ENCODE measurements at places on chromosomes 13 and 19. TPM values are rescaled to one million over a fixed set of nuclear protein-coding genes. Genes with fewer than 3 reads are reported as not detected.

DNA sequence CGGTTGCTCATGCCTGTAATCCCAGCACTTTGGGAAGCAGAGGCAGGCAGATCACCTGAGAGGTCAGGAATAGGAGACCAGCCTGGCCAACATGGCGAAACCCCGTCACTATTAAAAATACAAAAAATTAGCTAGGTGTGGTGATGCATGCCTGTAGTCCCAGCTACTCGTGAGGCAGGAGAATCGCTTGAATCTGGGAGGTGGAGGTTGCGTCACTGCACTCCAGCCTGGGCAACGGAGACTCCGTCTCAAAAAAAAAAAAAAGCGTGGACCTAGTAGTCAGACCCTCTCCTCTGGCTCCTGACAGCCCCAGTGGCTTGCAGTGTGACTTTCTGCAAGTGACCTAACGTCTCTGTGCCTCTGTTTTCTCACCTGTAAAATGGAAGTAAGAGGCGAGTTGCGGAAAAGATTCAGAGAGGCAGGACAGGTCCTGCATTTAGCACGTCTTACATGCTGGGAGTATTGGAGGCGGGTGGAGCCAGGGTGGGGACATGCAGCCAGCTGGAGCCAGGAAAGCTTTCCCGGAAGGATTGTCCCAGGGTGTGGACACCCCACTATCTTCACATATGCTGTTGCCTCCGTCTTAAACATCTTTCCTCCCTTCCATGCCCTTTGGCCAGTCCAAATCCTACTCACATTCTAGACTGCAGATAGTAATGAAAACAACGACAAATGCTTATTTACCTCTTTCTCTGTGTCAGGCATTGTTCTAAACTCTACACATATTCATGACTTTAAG lies 2.9 kb downstream of the TUBB4A start:
- H3K4me1 ChIP-seq = no peaks in the 10 kb centered on the region
- H3K27ac ChIP-seq = no peak overlapping the region
- no peaks in the 10 kb centered on the region for H3K36me3 ChIP-seq
- H3K4me3 ChIP-seq = no peak overlapping the region

DNA sequence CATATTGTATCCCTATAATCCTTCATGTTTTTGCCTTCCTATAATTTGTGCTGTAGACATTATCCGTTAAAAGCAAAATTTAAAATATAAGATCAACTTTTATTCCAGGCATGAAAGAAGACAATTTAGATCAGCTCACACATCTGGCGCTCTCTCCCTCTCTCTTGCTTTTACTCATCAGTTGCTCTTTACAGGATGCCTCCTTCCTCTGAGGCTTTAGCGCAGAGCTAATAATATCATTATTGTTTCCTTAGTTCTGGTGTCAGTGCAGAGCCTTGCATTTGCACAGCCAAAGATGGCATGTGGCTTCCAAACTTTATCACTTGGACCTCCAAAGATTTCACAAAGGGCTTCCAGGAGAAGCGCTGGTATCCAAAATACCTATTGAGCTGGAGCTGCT lies 295.1 kb downstream of the FGF9 start:
- DNase-seq = no peak
- peaks cover 8% of the 10 kb centered on the region for H3K4me1 ChIP-seq
- H3K27ac ChIP-seq = no peak overlapping the region
- no peaks in the 10 kb centered on the region for H3K27me3 ChIP-seq
- no peak overlapping the region for H3K4me3 ChIP-seq
- no peaks in the 10 kb centered on the region for H3K36me3 ChIP-seq

Gene BST2
- 0.18 TPM for total RNA-seq

Gene SLAIN1
- 0.36 TPM for total RNA-seq

Gene UHRF1
- total RNA-seq = 57.4 TPM

Gene CHERP
- 0.54 TPM for total RNA-seq

Gene CGB8
- total RNA-seq = not detected

Gene AZU1
- total RNA-seq = not detected

All from IMR-90 (cell line).